H7 (cell line): ENCODE measurements at places on chromosomes 7 and 10.

GRCh38 chr10:15223174-15223573 is 54.7 kb upstream of the NMT2 start:
- no peak for DNase-seq

DNA sequence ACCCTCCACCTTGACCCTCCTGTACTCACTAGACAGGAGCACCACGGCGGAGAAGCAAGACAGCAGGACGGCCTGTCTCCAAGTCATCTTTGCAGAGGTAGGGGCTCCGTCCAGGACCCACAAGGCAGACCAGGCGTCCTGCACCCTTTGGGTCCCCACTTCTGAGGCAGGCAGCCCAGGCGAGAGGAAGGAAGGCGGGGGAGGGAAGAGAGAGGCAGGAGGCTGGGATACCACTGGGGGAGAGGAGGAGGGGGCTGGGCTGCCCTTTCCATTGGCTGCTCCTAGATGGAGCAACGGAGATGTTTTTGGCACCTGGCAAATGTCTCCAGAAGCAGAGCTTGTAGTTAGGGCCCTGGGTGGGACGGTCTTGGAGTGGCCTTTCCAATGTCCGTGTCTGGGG is at the start of gene UCMA:
UCMA (minus strand) TSS at position 203 of the 400 bp plus-strand sequence; CDS start at position 87, 116 bp downstream.
- peak; percentile 71 for DNase-seq

- peak; percentile 28 for DNase-seq
These were observed 686 bp upstream of the MIOS start for GRCh38 chr7:7565746-7566650.

DNA sequence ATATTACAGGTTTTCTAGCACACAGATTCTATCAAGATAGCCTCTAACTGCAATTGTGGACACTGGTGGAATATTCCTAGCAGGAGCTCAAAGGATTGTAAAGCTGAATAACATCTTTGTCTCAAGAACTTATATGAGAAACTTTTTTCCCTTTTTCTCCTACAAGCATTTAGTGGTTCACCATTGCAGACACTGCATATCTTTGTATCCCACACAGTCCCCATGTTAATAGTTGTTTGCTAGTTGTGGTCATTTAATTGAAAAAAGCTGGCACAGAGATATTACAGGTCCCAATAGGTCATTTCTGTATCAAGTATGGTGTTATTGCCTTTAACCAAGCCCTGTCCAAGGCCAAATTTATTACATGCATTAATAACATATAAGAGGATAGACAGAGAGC is 226.2 kb upstream of the TCF7L2 start:
- DNase-seq, result no peak

DNA sequence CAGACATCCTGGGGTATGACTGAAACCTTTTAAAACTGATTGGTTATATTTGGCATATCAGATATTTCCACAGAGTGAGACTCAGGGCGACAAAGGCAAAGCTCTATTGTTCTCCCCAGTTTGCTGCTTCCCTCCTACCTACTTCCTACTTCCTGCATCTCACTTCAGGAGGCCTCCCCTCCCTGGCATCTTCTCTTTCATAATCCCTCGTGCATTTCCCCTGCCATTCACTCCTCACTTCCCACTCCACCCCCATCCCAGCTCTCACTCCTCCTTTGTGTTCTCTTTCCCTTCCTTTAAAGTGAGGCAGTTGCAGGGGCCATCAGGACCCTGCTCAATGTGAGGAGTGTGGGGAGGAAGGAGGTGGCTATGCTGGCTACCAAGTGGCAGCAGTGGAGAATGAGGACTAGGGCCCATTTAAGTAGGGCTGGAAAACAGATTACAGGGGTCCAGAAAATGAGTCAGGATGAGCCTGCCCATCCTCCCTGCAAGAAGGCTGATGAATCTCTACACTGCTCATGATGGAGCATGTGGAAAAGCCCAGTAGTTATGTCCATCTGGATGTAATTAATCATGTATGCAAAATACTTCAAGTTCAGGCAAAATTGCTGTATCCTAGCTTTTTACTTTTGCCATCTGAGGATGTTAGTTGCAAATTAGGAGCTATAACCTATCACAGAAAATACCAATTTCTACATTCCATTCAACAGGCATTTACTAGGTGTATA is 311.8 kb upstream of the IMMP2L start:
- DNase-seq, result peak; percentile 25
